Activated CD8-positive, alpha-beta memory T cell treated with anti-CD3 and anti-CD28 coated beads for 1 hour (primary cell): ENCODE measurements at places on chromosomes 7 and 10.

GRCh38 chr7:39554583-39555165, 11.5 kb upstream of the YAE1 start:
- DNase-seq: no peak

DNA sequence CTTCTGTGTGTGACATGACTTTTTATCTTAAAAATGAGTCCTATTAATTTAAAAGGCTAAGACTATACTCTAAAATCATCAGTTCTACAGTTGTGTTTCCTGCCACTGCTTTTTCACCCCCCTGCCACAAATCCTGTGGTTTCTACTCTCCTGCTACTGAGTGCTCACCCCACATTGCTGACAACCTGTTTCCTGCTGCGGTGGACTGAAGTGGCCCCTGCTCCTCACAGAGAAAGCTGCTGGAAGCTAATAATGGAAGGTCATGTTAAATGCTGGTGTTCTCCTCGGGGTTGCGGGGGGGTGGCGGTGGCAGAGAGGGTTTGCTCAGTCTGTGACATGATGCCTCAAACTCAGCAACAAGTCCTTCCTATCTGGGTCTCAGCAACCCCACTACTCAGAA, 113.2 kb upstream of the INHBA start:
- no peak for DNase-seq

- no peak for DNase-seq
These were observed 16.0 kb downstream of the GPER1 start for GRCh38 chr7:1103789-1104515.

- no peak for DNase-seq
These were observed 418.1 kb downstream of the GFRA1 start for GRCh38 chr10:115854740-115855435.

- no peak for DNase-seq
These were observed 145.8 kb downstream of the DNAJB6 start for GRCh38 chr7:157482517-157483087.
